T-helper 17 cell (primary cell): ENCODE measurements at places on chromosomes 7 and 10.
A peak's percentile ranks its signal among the peaks of the same experiment; 100 is the strongest.

- DNase-seq: no peak
Observed at GRCh38 chr7:11584406-11585031, 247.5 kb downstream of the THSD7A start.

GRCh38 chr7:66239467-66239856 is 34.3 kb downstream of the TPST1 start:
- DNase-seq: no peak

- DNase-seq: no peak
Observed at GRCh38 chr7:102836191-102836919, 76.4 kb upstream of the LRRC17 start.

GRCh38 chr7:108456845-108457540 is 757 bp upstream of the NRCAM start:
- DNase-seq: no peak

DNA sequence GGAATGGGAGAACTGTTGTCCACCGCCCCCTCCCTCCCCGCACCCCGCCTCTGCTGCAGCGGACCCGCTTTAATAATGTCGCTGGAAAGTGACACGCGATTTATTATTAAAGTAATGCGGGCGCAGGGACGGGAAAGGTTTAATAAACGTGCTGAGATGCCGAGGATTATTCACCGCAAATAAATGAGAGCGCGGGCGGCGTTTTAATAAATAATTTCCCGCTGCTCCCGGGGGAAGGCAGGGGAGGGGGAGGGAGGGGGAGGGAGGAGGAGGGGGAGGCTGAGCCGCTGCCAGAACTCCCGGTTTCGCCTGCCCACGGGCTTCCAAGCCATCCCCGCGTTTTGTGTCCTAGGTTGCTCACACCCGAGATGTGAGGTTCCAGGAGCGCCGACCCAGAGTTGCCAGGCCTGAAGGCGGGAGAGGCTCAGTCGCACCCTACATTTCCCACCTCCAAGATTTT is 5.1 kb downstream of the KAZALD1 start:
- no peak for DNase-seq

DNA sequence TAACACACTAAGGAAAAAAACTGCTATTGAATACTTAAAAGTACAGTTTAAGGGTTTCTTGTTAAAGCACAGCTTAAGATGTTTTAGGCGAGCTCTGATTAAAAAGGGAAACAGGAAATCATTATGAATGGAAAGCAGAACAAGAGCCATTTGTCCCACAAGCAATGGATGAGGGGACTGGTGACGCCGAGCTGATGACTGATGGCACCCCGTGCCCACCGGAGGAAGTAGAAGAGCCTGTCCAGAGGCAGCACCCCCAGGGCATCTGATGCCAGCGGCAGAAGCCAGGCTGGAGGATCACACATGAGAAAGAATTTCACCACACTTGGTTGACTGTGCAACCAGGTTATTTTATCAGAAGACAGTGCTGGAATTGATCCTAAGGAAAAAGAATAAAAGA is 15.0 kb upstream of the INSIG1 start:
- DNase-seq: no peak

GRCh38 chr10:33579996-33580395 is 245.5 kb upstream of the NRP1 start:
- no peak for DNase-seq

- DNase-seq: peak; percentile 21
Observed at GRCh38 chr10:112369495-112370423, 4.2 kb upstream of the ACSL5 start.

GRCh38 chr10:57891201-57892006 is 376.3 kb downstream of the IPMK start:
- DNase-seq: no peak

DNA sequence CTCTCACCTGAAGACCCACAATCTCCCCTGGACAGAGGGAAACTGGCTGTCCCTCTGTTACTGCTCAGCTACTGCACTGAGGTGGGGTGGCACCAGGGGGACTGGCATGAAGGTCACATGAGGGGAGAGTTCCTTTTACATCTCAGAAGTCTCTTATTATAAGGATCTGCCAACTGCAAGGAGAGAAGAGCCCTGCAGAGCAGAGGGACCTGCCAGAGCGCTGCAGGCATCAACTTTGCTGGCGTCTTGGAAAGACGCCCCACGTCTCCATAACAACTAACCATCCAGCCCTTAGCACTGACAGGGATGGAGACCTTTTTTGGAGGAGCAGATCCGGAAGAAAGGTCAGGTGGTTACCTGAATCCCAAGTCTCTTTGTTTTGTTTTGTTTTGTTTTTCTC is 218.6 kb downstream of the KCNMA1 start:
- DNase-seq: no peak

DNA sequence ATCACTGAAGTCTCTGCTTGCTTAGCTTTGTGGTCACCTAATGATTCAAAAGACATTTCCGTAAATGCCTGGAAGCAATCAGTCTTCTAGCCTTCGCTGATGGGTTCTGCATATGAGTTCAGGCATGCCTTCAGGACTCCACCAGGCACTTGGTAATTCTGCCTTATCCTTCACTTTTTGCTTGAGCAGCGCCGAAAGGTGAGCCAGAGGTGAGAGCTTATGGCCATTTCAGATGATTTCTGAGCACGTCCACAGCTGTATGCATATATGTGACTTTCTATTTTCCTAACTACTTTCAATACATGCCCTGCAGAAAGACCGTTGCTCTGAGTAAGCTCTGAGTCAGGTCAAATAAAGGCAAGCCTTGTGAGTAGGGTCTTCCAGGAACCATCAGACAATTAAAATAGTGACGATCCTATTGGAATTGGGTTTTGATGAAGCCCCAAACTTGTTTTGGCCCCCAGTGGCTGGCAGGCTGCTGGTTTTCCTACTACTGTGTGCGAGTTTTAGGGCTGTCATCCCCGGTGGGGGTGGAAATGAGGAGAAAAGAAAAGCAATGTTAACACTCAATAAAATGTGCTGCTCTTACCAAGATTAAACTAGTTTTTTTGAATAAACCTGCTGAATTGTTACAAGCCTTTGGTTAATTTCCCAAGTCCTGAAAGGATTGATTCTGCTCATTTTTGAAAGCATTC is 154.4 kb upstream of the AKR1E2 start:
- DNase-seq: no peak

DNA sequence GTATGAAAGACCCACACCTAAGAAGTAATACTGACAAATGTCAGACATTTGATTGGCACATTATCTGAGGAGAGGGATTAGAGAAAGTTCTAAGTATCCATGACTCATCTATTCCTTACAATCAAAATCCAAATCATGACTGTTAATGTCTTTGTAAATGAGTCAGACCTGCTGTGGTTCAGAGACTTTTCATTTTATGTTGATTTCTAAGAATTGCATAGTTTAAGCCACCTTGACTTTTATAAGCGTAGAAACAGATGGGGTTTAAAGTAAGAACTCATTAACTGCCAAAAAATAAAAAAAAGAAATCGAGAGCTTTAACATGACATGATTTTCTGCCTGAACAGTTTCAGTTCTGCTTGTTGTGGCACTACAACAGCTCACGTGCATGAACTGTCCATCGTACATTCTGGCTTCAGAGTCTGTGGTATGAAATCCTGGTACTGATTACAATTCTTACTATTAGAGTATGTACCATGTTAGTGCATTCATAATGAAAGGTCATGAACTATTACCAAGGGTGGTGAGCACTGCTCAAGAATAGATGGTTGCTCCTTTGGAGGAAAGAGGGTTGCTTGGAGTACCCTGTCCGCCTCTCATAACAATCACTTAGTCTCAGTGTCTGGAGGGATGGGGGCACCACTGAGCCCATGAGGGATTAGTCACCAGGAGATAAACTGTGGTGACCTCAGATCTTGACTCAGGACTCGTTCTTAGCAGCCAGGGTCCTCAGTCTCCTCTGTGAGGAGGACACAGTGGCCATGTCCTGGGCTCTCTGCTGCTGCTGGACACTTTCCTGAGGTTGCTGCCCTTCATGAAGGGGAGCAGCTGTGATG is 42.2 kb downstream of the ACSM6 start:
- no peak for DNase-seq

- no peak for DNase-seq
Observed at GRCh38 chr7:151168787-151169162, 1.3 kb upstream of the GBX1 start.

DNA sequence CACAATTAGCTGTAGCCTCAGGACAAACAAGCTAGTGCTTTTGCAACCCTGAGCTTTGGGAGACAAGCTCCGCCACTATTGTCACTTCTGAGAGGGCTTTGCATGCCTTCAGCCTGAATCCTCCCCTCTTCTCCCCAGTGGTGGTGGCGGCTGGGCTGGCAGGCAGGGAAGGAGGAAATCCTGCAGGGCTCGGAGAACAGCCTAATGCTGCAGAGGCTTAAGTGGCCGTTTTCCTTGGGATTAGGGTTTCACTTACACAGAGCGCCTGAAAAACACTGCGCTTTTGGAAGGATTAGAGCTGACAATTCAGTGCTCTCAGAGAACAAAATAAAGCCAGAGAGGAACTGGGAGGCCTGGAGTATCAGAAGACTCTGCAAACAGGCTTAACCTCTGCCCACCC is 71.3 kb downstream of the PAX2 start:
- DNase-seq: no peak

- peak; percentile 8 for DNase-seq
Observed at GRCh38 chr7:1846331-1847065, 176.4 kb downstream of the ELFN1 start.

DNA sequence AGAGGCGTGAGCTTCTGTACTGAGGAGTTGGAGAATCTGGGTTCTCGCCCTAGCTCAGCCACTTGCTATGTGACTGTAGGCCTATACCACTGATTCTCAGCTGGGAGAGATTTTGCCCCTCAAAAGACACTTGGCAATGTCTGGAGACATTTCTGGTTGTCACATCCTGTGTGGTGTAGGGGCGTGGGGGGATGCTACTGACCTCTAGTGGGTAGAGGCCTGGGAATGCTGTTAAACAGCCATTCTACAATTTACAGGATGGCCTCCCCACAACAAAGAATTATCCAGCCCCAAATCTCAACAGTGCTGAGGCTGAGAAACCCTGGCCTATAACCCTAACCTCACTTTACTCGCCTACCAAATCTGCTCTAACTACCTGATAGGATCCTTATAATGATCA is 58.8 kb upstream of the GAD2 start:
- no peak for DNase-seq

DNA sequence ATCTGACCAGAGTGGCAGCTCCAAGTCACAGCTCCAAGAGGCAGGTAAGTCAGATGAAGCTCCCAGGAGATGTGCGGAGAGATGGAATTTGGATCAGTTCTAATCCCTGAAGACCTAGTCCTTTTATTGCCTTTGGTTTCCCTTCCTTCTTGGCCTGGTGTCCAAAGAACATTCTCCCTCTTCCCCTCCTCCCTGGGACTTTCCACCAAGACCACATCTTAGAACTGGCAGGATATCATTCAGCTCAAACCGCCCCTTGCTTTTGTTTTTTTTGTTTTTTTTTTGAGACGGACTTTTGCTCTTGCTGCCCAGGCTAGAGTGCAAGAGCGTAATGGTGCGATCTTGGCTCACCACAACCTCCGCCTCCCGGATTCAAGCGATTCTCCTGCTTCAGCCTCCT is 190.8 kb downstream of the GFRA1 start:
- DNase-seq: no peak

GRCh38 chr7:97694355-97694754 is 37.5 kb upstream of the TAC1 start:
- DNase-seq: no peak

GRCh38 chr7:13615679-13616078 is 373.8 kb downstream of the ETV1 start:
- DNase-seq: no peak

GRCh38 chr10:20858292-20859124 is 38.6 kb downstream of the NEBL start:
- no peak for DNase-seq

- no peak for DNase-seq
Observed at GRCh38 chr10:126060261-126060931, 164.0 kb downstream of the FANK1 start.

DNA sequence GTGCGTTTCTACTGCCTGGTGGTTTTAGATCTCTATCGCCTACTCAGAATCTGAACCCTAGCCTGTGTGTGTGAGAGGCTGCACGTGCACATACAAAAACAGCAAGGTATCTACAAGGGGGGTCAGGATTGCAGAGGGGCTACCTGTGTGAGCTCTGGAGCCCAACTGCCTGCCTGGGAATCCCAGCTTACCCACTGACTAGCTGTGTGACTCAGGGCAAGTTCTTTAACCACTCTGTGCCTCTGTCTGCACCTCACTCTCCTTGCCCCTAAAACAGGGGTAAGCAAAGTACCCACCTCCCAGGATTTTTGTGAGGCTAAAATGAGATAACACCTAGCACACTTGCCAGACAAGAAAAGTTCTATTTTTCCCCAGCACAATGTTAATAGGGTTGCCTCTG is 32.5 kb downstream of the DLG5 start:
- DNase-seq: no peak

- no peak for DNase-seq
Observed at GRCh38 chr10:48477616-48478015, 127.3 kb downstream of the ARHGAP22 start.

DNA sequence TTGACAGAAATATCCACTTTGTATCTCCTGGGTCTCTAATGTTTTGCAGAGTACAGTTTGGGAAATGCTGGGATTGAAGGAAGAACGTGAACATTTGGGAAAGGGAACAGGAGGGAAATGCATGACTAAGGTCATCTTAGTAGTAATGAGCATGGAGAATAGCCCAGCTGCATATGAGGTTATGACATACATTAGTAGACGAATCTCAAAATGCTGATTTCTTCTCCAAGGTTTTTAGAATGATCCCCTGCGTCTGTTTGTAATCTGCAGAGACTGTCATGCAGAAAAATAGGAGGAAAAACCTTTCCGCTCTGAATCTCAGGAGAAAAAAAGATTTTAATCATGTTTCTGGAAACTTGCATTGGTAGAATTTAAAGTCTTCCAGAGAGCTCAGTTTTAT is 133.6 kb downstream of the PPP1R9A start:
- DNase-seq: no peak

DNA sequence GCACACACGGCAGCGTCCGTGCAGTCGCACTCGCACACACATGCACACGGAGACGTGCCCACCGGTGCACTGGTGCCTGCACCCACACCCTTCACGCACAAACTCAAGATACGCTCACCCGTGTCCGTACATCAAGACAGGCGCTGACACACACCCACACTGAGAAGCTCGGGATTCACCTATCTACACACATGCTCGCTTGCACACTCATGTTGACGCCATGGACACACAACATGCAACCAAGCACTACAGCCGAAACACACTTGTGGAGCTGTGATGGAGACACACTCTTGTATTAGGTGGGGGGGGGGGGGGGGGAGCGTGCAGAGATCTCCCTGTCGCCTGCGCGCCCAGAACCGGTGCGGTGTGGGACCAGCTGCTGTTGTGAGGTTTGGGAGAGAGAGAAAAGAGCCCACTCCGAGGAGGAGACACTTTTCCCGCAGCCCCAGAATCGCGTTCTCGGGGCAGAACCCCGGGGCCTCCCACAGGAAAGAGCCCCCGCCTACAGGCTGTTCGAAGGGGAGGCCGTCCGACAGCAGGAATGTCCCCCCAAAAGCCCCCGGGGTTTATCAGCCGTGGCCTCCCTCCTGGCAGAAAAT is 605 bp upstream of the NFKB2 start:
- peak; percentile 41 for DNase-seq

GRCh38 chr10:104127411-104127810 is 5.4 kb downstream of the SFR1 start:
- no peak for DNase-seq
